ENCODE measurements at places on chromosomes 3 and 15. TPM values are rescaled to one million over a fixed set of nuclear protein-coding genes. Genes with fewer than 3 reads are reported as not detected.
A peak's percentile ranks its signal among the peaks of the same experiment; 100 is the strongest.

The CD80 gene
- total RNA-seq, result 0.10 TPM

DNA sequence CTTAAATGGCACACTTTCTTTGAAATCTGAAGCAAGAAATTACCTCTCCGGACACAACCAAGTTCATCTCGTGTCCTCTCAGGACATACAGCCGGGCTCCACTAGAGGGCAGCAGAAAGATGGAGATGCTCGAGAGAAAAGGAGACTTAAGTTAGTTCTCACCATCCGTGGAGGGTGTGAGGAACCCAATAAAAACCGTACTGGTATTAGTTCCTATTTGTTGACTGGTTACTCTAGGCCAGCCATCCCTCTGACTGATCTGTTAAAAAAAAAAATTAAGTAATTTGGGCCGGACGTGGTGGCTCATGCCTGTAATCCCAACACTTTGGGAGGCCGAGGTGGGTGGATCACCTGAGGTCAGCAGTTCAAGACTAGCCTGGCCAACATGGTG is 7.9 kb upstream of the CYP11A1 start:
- no peak for DNase-seq

GRCh38 chr15:75684648-75685047 is 28.0 kb downstream of the CSPG4 start:
- no peak for DNase-seq

The FBXL2 gene
- 21.6 TPM for total RNA-seq

GRCh38 chr3:183536238-183536880 is 19.1 kb downstream of the KLHL6 start:
- no peak for DNase-seq

DNA sequence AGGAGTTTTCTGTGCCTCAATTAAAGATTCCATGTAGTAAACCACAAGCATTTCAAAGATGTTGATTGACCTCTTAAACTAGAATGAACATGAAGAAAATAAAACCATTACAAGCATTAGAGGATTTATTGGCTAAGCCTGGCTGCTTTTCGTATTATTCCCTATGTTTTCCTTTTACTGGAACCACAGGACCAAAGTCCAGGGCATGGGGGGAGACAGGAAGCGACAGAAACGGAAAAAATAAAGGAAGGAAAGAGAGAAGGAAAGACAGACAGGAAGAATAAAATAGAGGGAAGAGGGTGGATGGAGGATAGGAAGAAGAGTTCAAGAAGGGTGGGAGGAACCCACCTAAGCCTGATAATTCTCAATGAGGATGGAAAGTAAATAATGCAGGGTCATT is 169.9 kb downstream of the SHQ1 start:
- DNase-seq, result no peak

DNA sequence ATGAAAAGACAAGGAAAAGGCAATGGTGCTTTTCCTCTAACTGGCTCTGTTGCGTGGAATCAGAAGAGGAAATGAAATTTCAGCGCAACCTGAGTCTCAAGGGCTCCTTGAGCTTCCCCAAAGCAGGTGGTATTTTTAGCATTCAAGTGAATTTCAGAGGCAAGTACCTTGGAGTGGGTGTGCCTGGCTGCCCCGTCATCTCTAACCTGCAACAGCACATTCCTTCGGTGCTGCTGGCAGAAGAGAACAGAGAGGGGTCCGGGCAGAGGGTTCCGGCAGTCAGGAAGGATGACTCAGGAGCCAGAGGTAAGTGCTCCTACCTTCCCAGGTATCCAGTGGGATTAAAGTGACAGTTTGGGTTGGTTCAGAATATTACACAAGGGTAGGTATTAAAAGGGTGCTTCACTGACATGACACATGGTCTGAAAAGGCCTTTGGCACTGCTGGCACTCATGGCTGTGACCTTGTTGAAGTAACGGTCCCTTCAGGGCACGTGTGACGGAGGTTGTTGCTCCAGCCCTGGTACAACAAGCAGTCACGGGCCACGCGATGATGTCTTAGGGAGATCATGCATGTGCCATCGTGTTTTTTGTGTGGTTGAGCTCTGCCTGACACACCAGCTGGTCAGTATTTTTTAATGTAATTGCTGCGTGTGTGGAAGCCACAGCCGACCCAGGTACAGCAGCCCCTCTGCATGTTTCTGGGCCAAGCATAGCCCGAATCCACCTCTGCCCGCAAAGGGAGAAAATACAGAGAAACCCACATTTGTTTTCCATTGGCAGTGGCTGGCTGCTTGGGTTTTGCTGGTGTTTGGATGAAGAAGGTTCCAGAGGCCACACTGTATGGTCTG is 75.7 kb downstream of the LRRK1 start:
- no peak for DNase-seq

GRCh38 chr15:70044168-70044567 is 53.5 kb downstream of the TLE3 start:
- no peak for DNase-seq

The OR4F15 gene
- not detected for total RNA-seq

DNA sequence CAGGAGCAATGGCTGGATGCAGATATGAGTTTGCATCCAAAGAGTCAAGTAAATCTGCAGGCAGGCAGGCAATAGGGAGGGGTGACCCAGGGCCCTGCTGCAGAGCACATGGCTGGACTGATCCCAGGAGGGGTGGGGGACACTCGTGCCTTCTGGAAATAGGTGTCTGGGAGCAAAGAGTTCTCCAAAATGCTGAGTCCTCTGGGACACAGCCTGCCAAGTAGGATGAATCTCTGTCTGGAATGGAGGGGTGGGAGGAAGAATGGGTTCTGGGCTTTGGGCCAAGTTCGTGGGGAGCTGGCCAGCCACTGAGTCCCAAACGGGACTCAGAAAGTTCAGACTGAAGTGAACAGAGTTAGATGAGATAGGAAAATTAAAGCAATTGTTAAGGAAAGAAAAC is 214.5 kb downstream of the MTHFS start:
- no peak for DNase-seq

DNA sequence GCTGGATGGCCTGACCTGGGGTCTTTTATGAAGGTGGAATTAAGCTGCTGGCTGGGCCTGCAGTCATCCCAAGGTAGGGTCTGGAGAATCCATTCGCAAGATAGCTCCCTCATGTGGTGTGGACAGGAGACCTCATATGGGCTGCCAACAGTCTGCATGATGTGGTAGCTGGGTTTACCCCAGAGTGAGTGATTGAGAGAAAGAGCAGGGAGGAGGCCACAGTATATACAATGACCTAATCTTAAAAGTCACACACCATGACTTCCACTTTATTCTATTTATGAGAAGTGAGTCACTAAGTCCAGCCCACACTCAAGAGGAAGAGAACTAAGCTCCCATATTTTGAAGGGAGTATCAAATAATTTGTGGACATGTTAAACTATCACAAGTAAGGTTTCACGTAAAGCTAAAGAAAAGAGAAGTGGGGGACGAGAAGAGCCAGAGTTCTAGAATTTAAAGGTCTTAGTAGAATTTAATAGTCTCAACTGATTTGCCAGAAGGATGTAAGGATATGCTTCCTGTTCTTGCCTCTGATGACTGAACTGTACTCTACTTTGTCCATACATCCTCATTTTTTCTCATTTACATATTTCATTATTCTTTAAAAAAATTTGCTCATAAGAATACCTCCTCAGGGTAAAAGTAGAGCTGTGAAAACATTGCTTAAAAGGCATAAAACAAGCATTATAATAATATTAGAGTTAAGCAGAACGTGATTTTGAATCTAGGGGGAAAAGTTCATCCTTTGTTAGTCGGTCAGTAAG is 184.4 kb downstream of the PEX5L start:
- DNase-seq, result no peak

GRCh38 chr15:69648775-69649735 is 196.4 kb downstream of the RPLP1 start:
- peak; percentile 58 for DNase-seq

The CCRL2 gene
- 0.17 TPM for total RNA-seq

DNA sequence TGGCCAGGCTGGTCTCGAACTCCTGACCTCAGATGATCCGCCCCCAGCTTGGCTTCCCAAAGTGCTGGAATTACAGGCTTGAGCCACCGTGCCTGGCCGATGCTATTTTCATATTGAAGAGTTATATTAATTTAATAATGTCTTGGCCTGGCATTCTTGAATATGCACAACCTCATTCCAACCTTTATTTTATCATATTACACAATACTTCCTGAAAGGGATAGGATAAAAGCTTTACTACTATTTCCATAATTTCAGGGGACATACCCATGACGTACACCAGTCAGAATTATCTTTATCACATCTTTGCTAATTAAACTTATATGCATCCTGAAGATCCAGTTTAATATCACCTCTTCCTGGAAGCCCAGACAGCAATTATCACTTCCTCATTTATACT is 205.3 kb downstream of the ZIC4 start:
- no peak for DNase-seq

The FNDC3B gene
- total RNA-seq, result 79.2 TPM

DNA sequence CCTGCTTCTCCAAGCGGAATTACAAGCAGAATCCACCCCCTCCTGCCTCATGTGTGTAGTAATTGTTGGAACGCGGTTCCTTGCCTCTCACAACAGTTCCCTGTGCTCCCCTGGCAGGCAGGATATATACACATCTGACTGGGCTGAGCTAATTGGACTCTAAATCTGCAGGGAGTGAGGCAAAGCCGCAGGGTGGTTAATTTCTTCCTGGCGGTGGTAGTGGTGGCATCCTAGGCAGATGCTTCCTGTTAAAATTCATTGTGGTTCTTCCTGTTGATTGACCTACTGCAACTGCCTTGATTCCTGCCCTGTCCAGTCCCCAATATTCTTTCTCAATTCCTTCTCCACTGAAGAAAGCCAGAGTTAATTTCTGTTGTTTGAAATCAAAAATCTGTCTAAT is 202.9 kb upstream of the PROK2 start:
- DNase-seq, result no peak

DNA sequence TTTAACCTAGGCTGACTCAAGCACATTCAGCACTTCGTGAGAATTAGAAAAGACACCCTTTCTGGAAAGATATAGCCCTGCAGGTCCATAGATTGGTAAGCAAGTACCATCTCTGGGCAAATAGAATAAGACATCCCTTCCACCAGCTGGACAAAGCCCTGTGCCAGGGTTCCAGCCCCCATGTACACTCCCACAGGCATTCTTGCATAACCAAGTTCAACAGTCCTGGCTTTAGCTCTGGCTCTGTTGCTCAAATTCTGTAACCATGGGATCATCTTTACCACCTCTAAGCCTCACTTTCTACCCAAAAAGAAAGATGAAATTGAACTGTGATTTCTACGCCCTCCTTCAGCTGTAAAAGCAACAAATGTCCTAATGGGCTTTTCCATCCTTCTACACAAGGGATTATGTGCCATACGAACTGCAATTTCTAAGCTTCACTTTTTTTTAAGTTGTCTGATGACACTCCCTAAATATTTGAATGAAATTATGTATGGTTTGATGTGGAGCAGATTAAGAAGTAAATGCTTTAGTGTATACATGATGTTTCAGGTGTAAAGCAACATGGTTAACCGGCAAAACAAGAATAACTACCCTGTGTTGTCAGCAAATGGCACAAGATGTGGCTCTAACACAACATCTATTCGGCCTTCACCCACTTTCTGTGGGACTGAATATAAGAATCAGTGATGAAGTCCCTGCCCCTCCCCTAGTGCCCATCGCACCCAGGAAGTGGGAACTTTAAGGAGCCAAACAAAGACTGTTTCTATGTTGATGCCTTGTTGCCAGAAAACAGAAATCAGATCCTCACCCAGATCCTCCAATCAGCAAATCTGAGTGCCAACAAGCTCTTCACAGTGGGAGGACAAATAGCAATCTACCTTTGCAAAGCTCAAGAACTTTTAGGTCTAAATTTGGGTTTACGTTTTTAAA is 165.7 kb downstream of the P3H2 start:
- no peak for DNase-seq

DNA sequence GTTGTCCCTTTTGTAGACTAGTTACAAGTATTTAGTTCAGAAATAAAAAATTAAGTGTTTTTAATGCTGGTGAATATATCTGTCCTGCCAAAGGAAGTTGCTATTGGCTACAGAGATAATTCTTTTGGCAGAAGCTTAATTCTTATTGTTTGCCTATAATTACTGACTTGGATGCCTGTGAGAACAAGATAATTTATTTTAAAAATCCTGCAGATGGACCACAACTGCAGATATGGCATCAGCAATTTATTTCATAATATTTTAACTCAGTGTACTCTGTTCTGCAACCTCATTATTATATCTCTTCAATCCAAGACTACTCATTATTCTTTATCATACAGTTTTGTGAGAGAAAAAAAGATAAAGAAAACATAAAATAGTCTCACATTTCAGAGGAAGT is 789.8 kb downstream of the NAALADL2 start:
- DNase-seq, result no peak

GRCh38 chr15:84108728-84109127 is 126.8 kb upstream of the GOLGA6L4 start:
- no peak for DNase-seq

- DNase-seq, result no peak
These were observed 71.4 kb upstream of the SKOR1 start for GRCh38 chr15:67753891-67754290.

DNA sequence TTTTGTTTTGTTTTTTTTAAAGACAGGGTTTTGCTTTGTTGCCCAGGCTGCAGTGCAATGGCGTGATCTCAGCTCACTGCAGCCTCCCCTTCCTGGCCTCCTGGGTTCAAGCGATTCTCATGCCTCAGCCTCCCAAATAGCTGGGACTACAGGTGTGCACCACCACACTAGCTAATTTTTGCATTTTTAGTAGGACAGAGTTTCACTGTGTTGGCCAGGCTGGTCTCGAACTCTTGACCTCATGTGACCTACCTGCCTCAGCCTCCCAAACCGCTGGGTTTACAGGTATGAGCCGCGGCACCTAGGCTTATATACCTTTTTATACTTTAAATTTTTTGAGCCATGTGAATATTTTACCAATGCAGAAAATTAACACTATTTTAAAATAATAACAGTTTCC is 56.9 kb upstream of the HERC1 start:
- no peak for DNase-seq

The HTD2 gene
- total RNA-seq, result 10.6 TPM

DNA sequence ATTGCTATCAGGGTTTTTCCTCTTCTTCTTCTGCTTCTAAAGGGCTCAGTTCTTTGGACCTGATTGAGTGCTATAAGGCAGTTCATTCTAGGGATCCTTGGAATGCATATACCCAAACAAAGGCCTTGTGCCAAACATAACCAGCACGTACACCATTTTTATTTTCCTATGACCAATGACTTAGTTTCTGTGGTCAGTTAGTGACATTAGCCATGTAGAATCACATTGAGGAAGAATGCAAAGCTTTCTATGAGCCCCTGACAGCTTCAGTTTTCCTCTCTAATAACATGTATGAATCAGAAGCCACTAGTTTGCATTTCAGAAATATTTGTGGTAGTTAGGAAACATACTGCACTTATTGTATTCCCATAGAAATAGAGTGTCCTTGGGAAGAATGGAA is 240.0 kb downstream of the THRB start:
- DNase-seq, result no peak

DNA sequence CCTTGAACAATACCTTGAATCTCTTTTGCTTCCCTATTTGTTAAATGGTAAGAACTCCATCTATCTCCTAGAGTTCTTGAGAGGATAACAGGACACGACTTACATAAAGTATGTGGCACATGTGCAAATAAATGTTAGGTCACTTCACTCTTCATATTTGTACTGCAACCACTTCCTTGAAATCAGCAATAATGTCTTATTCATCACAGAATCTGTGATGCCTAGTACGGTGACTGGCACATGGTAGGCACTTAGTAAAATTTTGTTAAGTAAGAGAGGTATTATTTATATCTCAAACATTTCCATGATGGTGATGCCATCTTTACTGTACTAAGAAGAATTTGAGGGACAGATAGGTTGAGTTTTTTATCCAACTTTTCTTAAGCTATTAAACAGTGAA is 14.3 kb downstream of the CD47 start:
- DNase-seq, result no peak
